ENCODE measurements at places on chromosomes 4 and X.

GRCh38 chrX:112025753-112026152, 56.8 kb downstream of the TRPC5 start:
- DNase-seq, result no peak

- no peak for DNase-seq
These were observed 92.7 kb downstream of the STK32B start for GRCh38 chr4:5143940-5144339.

- DNase-seq, result no peak
These were observed 17.2 kb downstream of the SLC39A8 start for GRCh38 chr4:102328045-102328444.

- no peak for DNase-seq
These were observed 657 bp upstream of the ANKRD50 start for GRCh38 chr4:124713185-124713592.

DNA sequence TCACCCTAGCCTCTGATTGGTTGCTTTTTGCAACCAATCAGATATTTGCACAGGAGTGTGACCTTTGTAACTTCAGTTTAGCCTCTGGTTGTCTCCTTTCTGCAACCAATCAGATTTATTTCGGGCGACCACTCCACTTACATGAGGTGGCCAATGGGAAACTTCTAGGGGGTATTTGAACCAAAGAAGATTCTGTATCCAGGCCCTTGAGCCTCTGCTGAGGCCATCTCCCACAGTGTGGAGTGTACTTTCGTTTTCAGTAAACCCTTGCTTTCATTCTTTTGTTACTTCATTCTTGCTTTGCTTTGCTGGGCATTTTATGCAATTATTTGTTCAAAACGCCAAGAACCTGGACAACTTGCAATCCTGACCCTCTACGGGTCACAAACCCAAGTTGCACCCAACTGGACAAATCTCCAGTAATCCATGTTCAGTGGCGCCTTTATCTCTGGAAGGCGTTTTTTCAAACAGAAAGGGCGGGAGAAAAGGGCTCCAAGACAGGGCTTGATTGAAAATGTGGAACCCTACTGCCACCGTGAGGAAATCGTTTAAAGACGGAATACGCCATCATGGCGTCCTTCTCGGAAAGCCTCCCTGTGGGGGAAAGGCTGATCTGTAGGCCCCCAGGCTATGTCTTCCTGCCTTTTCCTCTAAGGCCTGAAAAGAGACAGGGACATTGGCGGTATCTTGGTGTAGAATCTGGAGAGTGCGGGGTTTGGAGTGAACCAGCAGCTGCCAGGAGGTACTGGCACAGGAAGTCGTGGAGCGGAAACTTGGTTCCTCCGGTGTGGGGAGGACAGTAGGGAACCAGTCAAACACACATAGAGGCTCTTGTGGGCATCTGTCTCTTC, 184.6 kb downstream of the OR13H1 start:
- no peak for DNase-seq

GRCh38 chrX:37986893-37987292, 19.5 kb upstream of the SYTL5 start:
- DNase-seq, result no peak

DNA sequence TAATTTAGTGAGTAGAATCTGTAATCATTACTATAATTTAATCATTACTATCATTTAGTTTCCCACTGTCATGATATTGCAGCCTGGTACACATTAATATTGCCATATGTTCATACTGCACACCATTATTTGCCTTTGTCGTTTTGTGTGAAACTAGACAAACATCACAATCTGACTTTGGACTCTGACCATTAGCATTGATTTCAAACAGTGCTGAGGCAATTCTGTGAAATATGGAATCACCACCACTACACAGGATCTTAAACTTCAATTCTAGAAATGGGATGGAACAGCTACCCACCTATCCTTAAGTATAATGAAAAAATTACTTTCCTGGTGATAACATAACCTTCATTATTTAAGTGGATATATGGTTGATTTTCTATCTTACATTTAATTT, 98.3 kb downstream of the SORBS2 start:
- no peak for DNase-seq
